CD4-positive, alpha-beta T cell treated with Interleukin-21 for 1 hour (primary cell): ENCODE measurements at places on chromosomes 16 and 17.

DNA sequence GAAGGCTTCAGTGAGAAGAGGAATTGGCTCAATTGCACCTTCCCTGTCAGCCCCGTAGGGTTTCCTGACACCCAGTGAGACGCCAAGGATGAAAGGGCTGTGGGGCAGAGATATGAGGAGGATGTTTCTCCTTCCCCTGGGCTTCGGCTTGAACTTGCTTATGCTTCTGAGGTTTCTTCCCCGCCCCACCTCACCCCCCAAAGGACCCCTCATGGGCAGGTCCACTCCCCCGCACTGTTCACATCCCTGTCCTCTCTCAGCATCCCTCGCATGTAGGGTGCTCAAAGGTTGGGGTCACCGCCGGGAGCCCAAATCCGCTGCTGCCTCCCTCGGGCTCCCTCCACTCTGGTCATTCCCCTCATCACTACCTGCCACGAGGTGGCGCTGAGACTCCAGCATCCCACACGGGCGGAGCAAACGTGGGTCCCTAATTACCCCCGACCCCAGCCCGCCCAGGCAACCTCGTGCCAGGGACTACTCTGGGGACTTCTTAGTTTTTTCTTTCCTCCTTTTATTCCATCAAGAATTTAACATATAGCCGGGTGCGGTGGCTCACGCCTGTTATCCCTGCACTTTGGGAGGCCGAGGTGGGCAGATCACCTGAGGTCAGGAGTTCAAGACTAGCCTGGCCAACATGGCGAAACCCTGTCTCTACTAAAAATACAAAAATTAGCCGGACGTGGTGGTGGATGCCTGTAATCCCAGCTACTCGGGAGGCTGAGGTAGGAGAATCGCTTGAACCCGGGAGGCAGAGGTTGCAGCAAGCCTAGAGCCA, 3.3 kb upstream of the TRARG1 start:
- DNase-seq = peak; percentile 71

- DNase-seq = peak; percentile 17
These were observed 19.9 kb downstream of the CEP295NL start for GRCh38 chr17:78883089-78883532.

GRCh38 chr17:41433586-41433985, 7.2 kb downstream of the KRT38 start:
- DNase-seq = no peak

DNA sequence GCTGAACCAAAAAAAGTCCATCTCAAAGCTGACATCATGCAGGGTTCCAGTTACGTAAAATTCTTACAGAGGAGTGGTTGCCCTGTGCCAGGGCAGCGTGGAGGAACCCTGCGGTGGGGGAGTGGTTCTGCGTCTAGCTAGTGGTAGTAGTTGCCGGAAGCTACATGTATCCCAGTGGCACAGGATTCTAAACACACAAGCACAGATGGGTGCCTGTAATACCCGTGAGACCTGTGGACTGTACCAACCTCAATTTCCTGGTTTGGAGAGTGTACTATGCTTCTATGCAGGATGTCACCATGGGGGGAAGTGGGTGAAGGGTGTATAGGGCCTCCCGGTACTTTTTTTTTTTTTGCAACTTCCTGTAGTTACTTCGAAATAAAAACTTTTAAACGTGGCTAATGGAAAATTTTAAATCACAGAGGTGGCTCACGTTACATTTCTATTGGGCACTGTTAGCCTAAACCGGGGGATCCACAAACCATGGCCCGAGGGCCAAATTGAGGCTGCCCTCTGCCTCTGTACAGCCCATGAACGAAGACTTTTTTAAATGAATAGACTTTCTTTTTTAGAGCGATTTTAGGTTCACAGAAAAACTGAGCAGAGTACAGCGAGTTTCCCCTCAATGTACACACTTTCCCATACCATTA, 38.5 kb downstream of the TBC1D16 start:
- peak; percentile 94 for DNase-seq

DNA sequence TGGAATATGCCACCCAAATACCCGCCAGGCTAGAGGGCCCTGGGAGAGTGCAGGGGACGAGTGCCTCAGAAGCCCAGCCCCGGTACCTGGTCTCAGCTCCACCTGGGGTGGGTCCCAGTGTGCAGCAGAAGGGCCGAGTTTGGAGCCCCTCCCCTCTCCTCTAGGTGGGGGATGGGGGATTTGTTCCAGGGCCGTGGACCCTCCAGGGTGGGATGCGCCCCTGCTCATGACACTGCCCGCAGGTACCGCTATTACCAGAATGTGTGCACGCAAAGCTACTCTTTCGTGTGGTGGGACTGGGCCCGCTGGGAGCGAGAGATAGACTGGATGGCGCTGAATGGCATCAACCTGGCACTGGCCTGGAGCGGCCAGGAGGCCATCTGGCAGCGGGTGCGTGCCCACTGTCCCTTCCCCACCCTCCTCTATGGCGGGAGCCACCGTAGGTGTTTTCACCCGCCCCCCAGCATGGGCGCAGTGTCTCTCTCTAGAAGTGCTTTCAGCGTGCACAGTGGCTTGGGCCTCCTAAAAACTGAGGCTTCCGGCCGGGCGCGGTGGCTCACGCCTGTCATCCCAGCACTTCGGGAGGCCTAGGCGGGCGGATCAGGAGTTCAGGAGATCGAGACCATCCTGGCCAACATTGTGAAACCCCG, 1.2 kb downstream of the NAGLU start:
- DNase-seq = no peak

DNA sequence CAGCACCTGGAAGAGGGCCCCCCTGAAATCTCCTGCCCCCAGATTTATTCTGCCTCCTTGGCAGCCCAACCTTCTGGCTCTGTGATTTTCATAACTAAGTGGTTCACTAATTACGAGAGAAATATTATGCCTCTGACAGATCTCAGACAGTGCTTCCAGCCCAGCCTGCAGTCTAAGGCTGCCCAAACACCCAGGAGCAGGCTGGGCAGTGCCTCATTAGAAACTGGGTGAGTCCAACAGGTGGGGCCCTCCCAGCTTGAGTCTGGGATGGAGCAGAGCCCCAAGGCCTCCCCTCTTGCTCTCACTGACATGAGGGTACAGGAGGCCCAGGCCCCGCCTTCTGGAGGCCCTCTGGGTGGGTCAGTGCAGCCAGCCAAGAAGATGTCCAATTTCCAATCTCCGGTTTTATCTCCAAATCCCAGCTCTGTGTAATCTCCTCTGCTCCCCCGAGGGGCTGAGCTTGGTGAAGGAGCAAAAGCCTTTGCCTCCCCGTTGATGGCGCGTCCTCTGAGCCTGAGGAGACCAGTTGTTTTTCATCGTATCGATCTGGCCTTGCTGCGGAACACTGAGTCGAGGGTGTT, 20.1 kb upstream of the ABCC3 start:
- DNase-seq = no peak

DNA sequence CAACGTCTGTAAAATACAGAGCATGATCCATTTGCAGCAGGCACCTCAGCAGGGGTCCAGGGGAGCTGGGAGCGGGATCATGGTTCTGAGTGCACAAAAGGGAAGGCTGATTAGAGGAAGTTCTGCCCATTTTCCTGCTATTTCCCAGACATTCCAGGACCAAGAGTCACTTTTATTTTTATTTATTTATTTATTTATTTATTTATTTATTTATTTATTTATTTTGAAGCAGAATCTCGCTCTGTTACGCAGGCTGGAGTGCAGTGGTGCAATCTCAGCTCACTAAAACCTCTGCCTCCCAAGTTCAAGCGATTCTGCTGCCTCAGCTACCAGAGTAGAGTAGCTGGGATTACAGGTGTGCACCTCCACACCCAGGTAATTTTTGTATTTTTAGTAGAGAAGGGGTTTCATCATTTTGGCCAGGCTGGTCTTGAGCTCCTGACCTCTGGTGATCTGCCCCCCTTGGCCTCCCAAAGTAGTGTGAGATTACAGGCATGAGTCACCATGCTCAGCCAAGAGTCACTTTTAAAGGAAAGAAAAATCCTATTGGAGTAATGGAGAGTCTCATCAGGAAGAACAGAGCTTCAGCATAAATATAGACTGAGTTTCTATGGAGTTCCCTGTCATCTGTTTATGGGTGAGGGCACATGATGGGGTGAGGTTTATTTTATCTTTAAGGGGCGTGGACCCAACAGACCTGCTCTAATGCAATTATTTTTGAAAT, 355.2 kb downstream of the HAPSTR1 start:
- no peak for DNase-seq

GRCh38 chr17:55201308-55201932, 63.3 kb upstream of the HLF start:
- no peak for DNase-seq

- no peak for DNase-seq
These were observed 2.8 kb downstream of the DCUN1D3 start for GRCh38 chr16:20897253-20897897.

GRCh38 chr17:50372222-50372757, 694 bp downstream of the MRPL27 start:
- DNase-seq = no peak

DNA sequence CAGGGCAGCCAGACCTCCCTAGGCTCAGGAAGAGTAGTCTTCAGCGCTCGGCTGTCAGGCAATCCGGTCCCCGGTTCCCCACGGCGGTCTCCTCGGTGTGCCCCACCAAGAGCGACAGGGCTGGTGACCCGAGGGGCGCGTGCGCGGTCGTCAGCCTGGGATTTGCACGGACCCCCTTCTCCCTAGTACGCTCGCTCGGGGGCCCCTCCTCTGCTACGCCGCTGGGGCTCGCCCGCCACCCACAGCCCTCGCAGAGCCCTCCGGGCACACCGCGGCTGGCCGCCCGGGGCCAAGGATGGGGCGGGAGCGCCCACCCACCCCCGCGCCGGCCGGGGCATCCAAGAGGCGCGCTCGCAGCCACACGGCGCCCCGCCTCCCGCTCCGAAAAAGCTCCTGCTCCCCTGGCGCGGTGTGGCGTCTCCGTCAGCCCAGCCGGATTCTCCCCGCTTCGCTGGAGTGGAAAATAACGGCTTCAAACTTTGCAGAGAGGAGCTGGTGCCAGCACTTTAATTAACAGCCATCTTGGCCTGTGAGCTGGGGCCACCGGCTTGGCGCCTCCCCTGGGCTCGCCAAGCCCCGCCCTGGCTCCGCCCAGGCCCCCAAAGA, 2.1 kb upstream of the C1QL1 start:
- no peak for DNase-seq

- DNase-seq = no peak
These were observed 46.7 kb downstream of the MAP2K6 start for GRCh38 chr17:69460963-69461922.

DNA sequence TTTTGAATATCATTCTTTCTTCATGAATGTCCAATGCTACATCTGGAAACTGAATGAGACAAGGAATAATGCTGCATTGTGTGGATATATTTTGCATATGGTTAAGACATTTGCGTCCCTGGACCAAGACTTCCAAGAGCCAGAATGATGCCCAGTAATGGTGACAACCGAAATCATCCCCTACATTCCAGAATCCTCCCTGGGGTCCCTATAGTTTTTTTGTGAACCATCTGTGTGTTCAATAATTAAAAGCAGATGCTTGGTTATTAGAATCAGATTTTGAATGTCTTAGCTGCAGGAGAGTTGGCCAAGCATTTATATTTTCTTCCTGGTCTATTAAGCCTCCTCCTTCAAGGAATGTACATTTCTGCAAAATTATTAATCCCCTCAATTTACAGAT, 426.7 kb upstream of the CDH8 start:
- DNase-seq = no peak

DNA sequence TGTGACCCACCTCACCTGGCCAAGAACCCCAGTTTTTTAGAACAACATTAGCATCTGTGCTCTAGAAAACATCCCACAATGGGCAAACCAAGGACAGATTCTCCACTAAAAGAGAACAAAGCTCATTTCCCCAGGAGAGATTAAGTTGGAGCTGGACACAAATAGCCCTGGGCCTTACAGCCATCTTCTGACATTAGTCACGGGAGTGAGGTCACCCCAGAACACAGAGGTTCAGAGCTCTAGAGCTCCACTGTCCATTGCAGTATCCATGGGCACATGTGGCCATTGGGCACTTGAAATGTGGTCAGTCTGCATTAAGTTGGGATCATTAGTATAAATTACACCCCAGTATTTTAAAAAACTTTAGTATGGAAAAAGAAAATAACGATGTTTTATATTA, 47.6 kb upstream of the RBBP6 start:
- no peak for DNase-seq

GRCh38 chr17:7367918-7368598, 12.8 kb upstream of the TNK1 start:
- no peak for DNase-seq

GRCh38 chr17:41567317-41567716, 4.5 kb downstream of the KRT9 start:
- peak; percentile 9 for DNase-seq

DNA sequence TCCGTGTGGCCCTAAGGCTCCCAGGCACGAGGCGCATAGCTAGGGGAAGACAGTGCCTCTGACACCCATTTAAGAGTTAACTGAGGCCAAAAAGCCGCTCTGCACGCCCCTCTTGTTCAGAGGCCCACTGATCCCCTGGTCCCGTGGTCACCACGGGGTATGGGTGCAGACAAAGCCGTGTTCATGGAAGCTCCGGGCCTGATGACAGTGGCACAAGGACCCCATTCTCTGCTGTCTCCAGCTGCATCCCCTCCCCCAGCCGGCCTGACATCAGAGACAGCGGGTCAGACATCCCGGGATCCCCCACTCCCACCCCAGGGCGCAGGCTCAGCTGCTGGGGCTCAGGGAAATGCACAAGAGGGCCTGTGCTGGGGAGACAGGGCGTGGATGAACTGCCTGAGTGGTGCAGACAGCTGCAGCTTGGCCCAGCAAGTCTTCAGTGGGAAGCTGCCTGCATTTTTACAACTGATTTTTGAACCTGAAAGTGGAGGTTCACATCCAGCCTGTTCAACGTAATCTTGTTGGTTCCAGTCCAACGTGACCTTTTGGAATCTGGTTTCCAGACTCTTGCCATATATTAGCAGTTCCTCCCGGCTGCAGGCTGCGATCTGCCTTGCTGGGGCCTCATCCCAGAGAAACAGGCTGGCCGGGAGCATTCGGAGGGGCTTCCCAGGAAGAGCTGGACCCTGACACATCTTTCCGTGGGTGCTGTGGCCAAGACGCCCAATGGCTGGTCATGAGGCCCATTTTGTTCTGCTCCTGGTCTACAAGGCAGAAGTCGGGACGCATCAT, 9.7 kb upstream of the BAHCC1 start:
- no peak for DNase-seq

GRCh38 chr17:71304498-71305158, 816.2 kb upstream of the SOX9 start:
- DNase-seq = no peak

- no peak for DNase-seq
These were observed 417.1 kb downstream of the CA10 start for GRCh38 chr17:51741458-51741857.

DNA sequence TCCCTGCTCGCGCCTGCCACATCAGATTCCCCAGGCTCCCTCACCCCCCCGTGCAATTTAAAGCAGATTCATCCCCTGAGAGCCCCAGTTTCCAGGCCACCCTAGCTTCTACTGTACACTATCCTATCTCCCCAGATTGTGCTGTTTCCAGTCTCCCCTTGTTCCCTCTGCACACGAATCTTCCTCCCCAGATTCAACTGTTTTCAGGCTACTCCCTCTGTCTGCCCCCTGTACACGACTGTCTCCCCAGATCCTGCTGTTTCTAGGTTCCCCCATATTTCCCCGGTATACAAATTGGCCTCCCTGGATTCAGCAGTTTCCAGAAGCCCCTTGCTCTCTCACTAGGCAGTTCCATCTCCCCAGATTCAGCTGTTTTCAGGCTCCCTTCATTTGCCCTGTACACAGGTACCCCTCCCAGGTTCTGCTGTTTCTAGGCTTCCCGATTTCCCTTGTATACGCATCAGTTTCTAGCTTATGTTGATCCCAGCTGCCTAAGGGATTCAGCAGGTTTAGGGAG, 22.9 kb downstream of the COPZ2 start:
- DNase-seq = no peak

GRCh38 chr16:15699819-15700218, 49.8 kb downstream of the NDE1 start:
- DNase-seq = no peak

GRCh38 chr16:12582696-12583095, 221.0 kb downstream of the CPPED1 start:
- DNase-seq = no peak
